NCI-H1092 (cell line): ENCODE measurements at places on chromosomes 12 and 14.

- no peak for DNase-seq
Observed at GRCh38 chr14:56198438-56198837, 80.2 kb downstream of the PELI2 start.

- DNase-seq: no peak
Observed at GRCh38 chr12:53068811-53069585, 10.2 kb downstream of the SPRYD3 start.

GRCh38 chr12:89474615-89475014 lies 50.0 kb downstream of the GALNT4 start:
- DNase-seq: no peak

DNA sequence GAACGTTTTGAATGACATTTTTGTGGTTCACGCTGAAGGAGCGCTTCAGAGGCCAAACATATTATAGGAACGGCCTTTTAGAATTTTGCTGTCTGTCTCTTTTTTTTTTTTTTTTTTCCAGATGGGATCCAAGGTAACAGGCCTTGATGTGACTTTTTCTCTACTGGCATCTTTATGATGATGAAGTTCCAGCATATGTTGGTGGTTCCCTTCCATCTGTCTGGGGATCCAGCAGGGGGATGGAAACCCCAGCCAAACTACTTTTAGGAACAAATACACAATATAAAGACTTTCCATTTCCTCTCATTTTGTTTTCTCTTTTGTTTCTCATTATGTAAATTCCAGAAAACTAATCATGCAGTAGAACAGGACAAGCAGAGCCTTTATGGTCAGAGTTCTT lies 239.3 kb upstream of the PRICKLE1 start:
- DNase-seq: no peak

- no peak for DNase-seq
Observed at GRCh38 chr14:54577977-54578376, 11.0 kb downstream of the SAMD4A start.

GRCh38 chr12:124486346-124486963 lies 81.0 kb downstream of the NCOR2 start:
- DNase-seq: no peak

DNA sequence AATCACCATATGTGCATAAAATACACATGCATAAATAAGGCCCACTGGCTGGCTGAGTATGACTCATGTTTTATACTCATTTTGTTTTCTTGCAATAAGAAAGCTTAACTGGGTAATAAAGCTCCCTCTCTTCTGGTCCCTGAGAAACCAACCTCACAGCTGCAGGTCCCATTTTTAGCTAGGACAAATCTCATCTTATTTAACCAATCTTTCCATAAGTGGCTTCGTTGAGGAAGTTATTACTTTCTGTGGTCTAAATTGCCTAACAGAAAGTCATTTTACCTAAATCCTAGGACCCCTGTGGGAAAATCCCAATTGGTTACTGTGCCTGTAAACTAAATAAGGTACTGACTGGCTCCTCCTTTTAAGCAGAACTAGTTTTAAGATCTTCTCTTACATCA lies 232.8 kb upstream of the FBXO33 start:
- DNase-seq: no peak
